ENCODE measurements at places on chromosomes 6 and 20.

DNA sequence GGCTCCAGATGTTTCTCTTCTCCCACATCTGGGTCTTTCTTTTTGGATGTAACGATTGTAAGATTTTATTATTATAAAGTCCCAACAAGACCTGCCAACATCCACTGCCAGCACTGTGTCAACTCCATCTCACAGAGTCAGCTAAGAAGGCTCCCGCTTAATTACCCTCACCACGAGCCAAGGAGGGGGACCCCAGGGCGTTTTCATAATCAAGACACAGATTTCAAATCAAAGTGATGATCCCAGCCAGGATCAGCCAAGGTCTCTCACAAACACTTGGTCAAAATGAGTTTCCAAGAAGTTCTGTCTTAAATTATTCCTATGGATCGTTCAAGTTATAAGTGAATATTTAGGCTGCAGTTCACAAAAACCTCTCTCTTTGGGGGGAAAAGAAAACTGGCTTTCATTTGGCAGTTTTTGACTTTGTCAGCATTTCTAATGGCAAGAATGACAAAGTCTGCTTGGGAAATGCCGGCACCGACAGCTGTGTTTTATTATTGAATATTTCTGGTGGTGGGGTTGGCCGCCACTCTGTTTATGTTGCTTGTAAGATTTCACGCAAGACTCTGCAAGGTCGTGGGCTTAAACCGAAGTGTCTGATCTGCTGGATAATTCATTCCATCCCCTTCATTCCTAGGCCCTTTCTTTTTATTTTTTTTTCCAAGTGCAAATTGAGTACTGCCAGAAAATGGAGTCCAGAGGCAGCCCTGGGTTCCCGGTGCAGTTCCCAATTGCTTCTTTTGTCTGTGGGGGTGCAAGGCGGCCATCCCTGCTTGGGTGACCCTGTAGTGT, 170.2 kb upstream of the PMEPA1 start:
- no peak for DNase-seq

DNA sequence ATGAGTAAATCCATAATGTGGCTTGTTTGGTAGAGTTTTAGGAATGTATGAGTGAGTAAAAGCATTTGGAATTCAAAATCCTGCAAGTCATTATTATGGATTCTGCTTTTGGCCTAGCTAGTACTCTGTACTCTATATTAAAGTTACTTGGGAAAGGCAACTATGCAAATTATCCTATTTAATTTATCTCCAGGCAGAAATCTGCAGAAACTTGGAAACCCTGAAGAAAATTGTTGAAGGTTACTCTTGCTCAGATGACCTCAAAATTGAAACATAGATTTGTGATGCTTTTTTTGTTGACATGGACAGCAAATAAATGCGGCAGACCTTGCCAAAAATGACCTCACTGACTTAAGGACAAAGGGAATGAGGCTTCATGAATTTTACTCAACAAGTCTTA, 477.1 kb upstream of the EYS start:
- no peak for DNase-seq

- DNase-seq, result no peak
Observed at GRCh38 chr6:100612094-100612493, 147.4 kb upstream of the SIM1 start.

- DNase-seq, result no peak
Observed at GRCh38 chr6:56541030-56541600, 101.6 kb downstream of the DST start.

DNA sequence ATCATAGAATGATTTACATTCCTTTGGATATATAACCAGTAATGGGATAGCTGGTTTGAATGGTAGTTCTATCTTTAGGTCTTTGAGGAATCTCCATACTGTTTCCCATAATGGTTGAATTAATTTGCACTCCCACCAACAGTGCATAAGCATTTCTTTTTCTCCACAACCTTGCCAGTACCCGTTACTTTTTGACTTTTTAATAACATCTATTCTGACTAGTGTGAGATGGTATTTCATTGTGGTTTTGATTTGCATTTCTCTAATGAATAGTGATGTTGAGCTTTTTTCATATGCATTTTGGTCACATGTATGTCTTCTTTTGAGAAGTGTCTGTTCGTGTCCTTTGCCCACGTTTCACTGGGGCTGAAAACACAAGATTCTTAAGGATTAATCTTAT, 107.3 kb downstream of the TINAG start:
- DNase-seq, result no peak

DNA sequence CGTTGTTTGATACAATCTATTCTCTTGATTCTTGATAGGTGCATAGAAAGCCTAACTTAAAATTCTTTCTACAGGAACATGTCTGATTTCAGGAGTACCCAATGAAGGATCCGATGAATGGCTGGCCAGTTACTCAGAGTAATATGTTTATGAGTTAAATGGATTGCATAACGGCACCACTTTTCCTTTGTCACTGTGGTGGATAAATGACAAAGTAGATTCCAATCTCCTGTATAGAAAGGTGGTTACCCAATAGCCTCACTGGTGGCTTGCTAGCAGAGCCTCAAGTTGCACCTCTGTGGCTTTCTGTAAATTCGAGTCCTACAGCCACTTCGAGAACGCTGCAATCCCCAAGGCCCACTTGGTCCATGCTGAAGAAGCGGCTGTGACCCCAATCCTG, 28.4 kb downstream of the LHFPL5 start:
- DNase-seq, result no peak

- no peak for DNase-seq
Observed at GRCh38 chr20:9028419-9028818, 40.5 kb upstream of the PLCB4 start.

GRCh38 chr6:4398791-4399190, 263.4 kb upstream of the ECI2 start:
- DNase-seq, result no peak

GRCh38 chr20:36066777-36067176, 87.8 kb upstream of the EPB41L1 start:
- DNase-seq, result no peak
